ENCODE measurements at places on chromosomes 3 and 15.

DNA sequence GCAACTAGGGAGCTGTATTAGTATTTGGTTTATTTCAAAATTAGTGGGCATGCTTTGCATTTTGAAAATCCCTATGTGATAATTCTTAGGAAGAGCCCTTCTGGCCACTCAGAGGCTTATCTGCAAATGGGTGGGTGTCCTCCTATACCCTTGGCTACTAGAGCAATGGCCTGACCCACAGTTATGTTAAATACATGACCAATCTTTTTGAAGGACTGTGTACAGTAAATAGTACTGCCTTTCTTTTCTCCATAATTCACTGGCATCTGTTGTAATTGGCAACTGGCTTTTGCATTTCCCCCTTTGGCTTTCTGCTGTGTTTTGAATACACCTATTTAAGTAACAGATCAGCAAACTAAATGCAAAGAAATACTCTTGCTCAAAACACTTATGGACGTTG lies 175.4 kb downstream of the ANXA2 start:
- no peak for DNase-seq

GRCh38 chr3:106338582-106339214 lies 469.9 kb upstream of the CBLB start:
- DNase-seq = no peak

GRCh38 chr3:153038779-153039178 lies 123.2 kb upstream of the RAP2B start:
- no peak for DNase-seq

DNA sequence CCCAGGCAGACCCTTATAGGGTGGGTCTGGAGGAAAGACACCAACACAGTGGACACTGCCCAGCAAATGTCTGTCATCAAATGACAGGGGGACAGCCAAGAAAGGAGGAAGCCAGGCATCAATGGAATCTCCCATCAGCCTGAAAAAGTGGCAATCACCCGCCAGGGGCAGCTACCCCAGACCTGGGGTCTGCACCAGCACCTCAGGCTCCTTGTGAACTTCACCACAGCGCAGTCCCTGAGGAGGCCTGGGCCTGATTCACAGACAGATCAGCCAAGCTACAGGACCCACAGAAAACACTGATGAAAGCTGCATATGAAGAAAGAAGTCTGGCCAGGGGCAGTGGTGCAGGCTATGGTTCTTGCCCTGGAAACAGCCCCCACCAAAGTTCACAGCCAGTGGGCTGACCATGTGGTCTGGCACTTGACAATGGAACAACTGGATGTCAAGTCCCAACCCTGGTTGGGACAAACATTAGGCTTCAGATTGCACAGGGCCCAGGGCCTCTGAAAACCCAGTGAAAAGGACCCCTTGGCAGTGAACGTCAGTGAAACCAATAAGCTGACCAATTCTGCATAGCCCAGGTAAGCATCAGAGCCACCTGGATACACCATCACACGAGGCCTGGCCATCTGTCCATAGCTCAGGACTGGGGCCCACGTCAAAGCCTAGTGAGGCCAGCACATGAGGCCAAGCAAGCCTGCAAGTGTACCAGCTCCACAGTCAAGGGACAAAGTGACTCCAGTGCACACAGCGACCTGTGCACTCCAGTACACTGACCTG lies 29.1 kb downstream of the ALS2CL start:
- no peak for DNase-seq

- no peak for DNase-seq
Measured at GRCh38 chr3:52047295-52047960, 8.9 kb downstream of the DUSP7 start.
